ENCODE measurements at places on chromosomes 1 and 21.

DNA sequence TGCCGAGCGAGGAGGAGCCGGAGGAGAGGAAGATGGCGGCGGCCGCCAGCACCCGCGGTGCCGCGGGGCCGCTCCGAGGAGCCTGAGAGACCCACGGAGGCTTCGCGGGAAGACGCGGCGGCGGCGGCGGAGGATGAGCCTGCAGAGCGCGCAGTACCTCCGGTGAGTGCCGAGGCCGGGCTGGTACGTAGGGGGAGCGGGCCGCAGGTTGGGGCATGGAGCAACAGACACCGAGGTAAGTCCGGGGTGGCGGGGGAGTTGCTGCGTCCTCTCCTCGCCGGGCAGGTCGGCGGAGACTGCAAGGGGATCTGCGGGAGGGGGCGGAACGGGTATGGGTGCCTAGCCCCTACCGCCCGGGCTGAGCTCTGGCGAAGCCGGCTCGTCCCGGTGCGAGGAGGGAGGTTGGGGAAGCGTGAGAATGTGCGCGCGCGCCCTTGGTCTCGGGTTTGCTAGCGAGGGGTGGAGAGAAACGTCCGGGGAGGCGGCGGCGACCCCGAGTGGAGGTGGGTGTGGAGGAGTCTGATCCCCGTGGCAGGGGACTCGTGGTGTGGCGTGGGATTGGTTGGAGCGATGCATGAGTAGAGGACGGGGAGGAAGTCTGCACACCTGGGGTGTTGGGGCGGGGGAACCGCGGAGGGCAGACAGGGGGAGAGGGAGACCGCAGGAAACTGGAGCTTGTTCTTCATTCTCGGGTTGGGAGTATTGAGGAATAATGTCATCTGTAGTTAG, at the start of gene SMG7:
Gene SMG7 (plus strand): TSS at position 12 of the 729 bp plus-strand sequence. CDS start 122 bp downstream, at position 134.
- peak; percentile 13 for DNase-seq

DNA sequence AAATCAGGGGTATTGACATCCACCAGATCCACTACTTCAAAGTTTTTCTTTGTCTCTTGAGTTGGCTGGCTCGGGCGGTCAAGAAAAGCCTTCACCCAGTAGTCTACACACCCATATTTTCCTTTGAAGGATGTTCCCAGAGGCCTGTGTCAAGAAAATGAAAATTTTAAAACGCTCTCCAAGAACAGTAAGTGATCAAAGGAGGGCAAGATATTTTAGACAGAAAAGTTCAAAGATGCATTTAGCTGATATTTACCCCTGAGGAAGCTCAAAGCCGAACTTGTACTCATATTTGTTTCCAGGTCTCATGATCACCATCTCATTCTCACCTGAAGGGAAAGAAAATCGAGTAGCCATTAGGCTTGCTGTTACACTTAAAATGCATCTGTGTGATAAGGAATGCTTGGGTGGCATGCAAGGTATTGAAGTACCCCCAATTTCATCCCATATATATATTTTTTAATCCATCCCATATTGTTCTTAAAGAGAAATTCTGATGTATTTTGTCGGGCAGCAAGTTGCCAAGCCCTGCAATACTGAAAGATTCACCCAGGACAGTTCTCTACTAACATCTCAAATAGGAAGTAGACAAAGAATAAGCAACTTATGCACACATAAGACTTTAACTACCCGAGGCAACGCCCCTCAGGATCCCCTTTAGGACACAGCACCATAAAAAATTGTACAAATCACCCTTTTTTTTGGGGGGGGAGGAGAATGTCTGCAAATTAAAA, 1.1 kb downstream of the TXNIP start:
- DNase-seq = no peak

GRCh38 chr21:38333301-38334272, 76.8 kb downstream of the KCNJ15 start:
- DNase-seq = no peak

GRCh38 chr1:179781962-179782361, 38.9 kb downstream of the FAM163A start:
- DNase-seq = no peak

GRCh38 chr1:221002601-221003000, 123.4 kb downstream of the HLX start:
- no peak for DNase-seq

DNA sequence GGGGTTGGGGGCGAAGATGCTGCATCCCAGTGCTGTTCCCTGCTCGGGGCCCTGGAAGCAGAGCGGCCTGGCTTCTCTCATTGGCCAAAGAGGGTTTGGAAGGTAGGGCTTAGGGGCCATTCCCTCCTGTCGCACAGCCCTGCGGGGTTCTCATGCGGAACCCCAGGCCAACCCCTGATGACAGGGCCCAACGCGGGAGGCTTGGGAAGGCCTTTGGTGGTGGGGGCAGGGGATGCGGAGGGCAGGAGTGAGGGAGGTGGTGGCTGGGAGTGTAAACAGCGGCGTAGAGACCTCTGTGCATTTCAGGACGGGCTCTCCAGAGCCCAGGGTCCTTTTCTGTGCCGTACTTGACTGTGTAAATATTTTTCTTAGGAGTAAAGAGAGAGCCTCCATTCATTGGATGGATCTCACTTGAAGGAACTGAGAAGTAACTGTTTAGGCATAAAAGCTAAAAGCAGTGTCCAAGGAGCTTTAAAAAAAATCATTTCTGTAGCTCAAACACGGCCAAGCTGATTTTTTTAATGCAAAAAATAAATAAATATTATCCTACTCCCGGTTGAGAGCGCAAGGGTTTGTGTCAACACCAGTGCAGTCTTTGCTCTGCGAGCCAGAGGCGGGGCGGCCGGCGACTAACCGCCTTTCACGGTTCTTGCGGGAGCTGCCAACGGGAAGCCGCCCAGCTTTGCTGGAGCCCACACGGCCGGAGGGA, 169.1 kb downstream of the PRDM16 start:
- DNase-seq = no peak

- no peak for DNase-seq
Observed at GRCh38 chr1:175628548-175629317, 114.7 kb downstream of the TNR start.

- no peak for DNase-seq
Observed at GRCh38 chr1:169874229-169874628, 19.5 kb downstream of the SCYL3 start.

GRCh38 chr1:27341525-27342252, at the start of gene SYTL1:
TSS of gene SYTL1 (plus strand) at chr1:27342022. CDS start at chr1:27345335, 3,313 bp downstream.
- no peak for DNase-seq

DNA sequence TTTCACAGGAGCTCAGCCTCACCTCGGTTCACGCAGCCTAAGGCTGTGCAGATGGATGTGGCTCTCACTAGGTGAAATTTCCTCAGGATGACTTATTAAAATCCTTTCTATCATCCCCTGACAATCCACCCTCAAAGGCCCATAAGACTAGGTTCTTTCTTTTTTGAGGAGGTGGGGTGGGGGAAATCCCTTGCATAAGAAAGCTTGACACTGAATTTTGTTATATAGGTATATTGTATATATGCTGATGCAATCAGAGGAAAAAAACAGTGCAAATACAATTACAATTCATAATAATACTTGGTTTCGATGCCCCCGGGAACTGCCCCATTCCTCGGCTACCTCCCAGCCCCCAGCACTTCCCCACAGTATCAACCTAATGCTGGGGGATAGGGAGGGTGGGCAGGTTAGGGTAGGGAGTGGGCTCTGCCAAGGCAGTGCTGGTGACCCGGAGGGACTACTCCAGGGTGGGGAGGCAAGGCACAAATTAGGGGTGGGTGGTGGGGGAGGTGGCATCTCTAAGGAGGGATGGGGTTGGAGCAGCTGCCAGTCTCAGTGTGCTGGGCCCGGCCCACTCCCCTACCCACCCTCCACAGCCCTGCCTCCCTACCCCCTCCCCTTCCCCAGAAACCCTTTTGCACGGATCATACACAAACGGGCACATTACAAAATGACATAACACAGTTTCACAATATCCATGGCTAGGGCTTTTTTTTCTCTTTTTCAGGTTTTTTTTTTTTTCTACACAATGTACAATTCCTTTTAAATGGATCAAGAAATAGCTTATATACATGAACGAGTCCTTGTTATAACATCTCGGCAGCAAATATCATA, 30.9 kb downstream of the SLC27A3 start:
- no peak for DNase-seq

DNA sequence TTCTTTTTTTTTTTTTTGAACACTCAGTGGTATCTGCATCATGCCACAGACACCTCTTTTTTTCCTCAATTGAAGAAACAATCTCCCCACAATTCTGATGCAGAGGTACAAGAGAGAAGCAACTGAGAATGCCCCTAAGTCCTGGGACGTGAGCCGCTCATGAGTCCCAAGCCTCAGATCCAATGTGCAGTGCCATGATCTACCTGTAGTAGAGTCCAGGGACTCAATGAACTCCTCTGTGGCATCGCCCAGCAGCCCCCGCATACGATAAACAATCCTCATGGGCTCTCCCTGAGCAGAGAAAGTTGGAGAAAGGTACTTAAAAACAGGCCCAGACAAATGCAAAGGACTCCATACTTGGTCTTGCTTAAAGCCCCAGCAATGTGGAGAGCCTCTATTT, 113.1 kb downstream of the UBR4 start:
- DNase-seq = no peak

GRCh38 chr1:98066911-98067310, 146.1 kb upstream of the DPYD start:
- DNase-seq = no peak

GRCh38 chr1:109623601-109624161, 4.0 kb downstream of the AMPD2 start:
- no peak for DNase-seq

DNA sequence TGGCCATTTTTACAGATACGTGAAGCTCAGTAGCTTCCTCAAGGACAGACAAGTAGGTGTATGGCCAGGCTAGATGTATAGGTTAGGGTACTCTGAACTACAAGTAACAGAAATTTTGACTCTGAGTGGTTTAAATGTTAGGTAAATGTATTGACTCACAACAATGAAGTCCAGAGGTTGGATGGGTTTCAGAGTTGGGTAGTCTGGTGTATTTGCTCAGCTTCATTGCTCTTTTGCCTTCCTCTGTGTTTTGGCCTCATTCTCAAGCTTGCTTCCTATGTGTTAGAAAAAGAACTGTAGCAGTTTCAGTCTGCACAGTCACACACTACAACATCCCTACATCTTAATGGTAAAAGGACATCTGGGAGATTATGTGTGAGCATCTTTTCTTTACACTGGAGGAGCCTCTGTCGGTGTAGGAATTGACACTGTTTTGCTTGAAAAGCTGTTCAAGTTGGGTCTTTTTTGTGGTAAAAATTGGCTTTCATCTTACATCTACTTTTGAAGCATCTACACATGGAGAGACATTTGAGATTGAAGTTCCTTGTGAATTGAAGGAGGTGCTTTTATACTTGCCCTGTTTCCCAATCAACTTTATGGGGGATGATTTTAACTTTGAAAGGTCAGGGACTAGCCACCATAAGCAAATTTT, 64.4 kb downstream of the MAST2 start:
- no peak for DNase-seq

GRCh38 chr1:183226963-183227362, 40.9 kb downstream of the LAMC2 start:
- peak; percentile 71 for DNase-seq

DNA sequence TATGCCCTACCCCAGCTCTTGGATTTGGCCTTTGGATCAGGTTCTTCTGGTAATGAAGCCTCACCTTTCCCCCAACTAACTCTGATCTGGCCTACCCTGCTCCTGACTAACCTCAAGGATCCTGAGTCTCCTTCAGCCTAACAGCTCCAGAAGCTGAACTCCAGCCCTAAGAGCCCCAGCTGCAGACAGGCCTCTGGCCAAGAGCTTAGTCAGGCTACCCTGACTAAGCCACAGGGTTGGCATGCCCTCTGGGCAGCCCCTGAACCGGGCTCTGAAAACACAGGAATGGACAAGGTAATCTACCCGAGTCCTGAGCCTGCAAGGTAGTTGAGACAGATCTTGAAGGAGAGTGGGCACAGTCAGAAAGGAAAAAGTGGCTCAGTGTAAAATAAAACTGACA, 29.4 kb downstream of the COA7 start:
- DNase-seq = no peak

DNA sequence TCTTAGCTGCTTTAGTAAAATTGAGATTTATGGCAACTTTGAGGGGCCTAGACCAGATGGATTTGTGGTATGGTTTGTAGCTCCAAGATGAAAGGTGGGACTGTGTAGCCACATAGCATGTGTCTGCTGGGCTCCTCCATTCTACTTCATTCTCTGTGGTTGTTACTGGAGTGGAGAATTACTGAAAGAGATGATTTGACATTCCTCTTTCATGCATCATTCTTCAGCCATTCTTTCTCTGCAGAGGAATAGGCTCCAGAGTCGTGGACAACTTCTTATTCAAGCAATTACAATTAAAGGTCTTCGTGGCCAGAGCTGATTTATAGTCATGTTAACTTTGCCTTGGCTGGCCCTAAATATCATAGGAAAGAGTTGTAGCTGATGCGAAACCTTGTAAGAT, 328.9 kb downstream of the PAPPA2 start:
- no peak for DNase-seq

DNA sequence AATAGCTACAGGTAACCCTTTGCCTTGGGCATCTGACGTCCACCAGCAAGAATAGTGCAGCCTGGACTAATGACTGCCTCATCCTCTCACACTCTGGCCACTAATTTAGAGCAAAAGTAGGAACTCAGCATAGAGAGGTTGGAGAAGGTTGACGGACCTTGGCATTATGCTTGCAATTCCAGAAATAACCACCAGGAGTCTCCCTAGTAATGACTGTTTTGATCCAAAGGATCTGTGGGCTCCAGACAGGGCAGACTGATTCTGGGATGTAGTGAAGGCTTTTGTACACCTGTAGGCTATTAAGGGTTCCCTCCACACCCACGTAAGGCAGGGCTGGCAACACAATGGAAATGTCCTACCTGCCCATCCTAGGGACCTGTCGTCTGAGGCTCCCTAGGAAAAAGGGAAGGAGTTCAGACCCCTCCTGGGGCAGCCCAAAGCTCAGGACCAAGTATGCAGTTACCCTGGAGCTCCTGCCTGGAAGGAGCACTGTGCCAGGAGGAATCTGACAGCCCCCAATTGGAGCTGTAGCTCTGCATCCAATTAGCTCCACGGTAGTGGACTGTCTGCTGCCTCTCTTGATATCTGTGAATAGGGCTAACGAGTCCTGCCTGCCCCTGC, 91.0 kb upstream of the TMEM51 start:
- DNase-seq = no peak
